ENCODE measurements at places on chromosomes 6 and 20.

DNA sequence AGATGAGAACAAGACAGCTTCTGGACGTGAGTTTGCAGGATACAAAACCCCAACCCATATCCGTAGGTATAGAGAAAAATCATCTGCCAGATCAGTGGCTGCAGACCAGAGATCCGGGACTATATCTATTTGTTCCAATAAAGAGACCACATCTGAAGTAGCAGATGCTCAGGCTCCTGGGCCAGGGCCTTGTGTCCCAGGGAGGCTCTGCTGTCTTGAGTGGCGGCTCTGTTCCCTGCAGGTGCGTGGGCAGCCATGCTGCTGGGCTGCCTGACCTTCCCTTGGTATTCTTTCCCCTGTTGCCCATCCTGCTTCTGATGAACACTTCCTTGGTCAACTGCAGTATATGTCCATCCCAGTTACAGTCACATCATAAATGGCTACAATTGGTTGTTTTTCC is 34.9 kb downstream of the ERMARD start:
- DNase-seq, result no peak

DNA sequence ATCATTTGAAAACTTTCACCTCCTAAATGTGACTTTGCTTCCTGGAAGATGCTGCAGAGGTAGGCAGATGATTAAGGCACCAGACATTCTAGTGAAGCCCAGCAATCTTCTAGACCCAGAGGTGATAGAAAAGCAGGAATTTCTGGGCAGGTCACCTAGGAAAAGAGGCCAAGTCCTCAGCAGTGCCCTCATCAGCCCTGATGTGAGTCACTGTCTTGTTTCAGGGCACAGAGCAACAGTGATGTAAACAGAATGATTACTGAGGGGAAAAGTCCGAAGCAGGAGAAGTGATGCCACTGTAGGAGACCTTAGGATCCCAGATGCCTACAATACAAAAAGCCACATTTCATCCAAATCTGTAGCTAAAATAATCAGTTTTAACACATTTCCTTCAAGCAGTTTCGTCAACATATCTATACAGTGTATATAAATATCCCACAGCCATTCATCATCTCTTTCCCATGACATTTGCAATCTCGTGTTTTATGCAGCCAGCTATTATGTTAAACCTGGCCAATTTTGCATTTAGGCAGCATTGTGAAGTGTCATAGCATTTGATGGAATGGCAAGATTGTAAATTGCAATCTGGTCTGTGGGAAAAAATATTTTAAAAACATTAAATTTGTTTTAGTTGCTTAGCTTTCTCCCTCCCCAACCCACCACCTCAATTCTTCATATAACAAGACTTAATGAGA is 401.2 kb upstream of the RNF217 start:
- no peak for DNase-seq

DNA sequence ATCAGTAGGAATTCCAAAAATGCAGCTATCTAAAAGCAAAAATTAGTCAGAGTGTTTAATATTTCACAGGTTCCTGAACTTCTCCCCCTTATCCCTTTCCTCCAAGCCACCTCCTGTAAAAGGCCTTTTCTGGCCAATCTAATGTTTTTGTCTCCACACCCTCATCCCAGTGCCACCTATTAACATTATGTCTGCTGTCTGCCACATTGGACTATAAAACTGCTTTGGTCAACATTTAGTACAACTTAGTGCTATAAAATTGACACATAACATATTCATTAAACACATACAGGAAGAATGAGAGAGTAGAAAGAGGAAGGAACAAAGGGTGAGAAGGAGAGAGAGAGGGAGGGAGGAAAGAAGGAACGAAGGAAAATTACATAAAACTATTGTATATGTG is 47.7 kb downstream of the MMUT start:
- no peak for DNase-seq

- peak; percentile 59 for DNase-seq
These were observed 189.0 kb upstream of the UST start for GRCh38 chr6:148557796-148558321.

- no peak for DNase-seq
These were observed 395.3 kb downstream of the MAFB start for GRCh38 chr20:40293740-40294139.

DNA sequence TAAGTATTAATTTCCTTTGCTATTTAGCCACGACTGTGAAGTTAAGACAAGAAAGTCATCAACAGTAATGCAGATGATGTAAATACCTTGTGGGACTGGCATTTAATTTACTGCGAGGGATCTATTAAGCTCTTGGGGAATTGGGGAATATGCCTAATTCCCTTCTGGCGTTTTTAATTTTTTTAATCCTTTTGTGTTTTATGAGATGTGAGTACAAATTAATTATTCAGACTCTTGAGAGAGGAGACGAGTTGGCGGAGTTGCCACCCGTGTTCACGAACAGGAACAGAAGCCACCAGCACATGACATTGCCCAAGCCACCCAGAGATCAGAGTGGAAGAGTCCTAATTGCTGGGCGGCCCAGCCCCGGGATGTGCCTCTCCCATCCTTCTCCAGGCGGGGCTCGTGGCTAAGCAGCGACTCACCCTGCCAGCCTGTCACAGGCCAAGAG is 533 bp upstream of the CRYBG1 start:
- DNase-seq, result no peak

DNA sequence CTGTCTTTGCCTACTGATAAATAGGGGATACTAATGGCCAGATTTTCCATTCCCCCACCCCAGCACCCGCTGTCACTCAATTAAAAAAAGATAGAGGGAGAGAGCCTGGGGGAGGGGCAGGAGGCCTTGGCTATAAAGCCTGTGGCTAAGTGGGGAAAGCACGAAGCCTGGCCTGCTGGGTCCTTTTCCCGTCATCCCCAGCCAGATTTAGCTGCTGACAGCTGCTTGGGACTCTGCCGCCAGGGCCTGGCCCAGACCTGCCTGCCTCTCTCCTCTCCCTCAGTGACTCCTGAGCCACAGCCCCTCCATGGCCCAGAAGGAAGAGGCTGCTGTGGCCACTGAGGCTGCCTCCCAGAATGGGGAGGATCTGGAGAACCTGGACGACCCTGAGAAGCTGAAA is at the start of gene APOBEC2:
TSS of gene APOBEC2 (plus strand) at position 162 of the 400 bp plus-strand sequence. CDS start at position 308, 146 bp downstream.
- no peak for DNase-seq

GRCh38 chr6:6556738-6557503 is 31.6 kb upstream of the LY86 start:
- peak; percentile 38 for DNase-seq

GRCh38 chr6:132934496-132934895 is 120.1 kb downstream of the RPS12 start:
- no peak for DNase-seq

- no peak for DNase-seq
These were observed 302.6 kb upstream of the MANEA start for GRCh38 chr6:95274686-95275235.

- DNase-seq, result peak; percentile 53
These were observed 642 bp downstream of the GZF1 start for GRCh38 chr20:23362392-23363256.

DNA sequence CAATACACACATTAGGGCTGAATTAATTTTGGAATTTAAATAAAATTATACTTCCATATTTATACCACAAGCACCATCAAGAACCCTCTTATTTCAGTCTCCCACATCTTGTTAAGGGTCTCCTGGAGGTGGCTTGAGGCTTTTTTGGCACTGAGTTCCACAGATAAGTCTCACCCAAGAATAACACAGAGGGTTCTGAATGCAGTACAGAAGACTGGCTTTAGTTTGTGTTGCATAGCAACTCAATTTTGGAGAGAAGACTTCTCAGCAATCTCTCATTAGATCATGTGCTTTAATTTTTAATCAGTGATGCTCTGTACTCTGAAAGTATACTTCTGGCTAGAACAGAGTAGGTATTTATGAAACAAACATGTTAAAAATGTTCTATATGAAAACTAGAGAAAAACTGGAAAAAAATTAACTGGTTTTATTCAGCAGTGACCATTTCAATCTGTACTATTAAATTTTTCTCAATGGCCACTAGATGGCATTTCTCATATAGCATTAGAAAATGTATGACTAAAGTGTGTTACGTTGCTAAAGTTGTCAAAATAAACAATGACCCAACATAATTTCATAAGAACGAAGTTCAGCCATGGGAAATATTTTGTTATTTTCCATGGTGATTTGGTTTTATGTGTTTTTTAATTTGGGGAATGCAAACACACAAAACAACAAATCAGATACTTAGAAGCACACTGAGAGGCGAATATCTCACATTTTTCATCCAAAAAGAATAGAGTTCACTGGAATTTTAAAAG is 32.7 kb upstream of the MAP7 start:
- peak; percentile 92 for DNase-seq

DNA sequence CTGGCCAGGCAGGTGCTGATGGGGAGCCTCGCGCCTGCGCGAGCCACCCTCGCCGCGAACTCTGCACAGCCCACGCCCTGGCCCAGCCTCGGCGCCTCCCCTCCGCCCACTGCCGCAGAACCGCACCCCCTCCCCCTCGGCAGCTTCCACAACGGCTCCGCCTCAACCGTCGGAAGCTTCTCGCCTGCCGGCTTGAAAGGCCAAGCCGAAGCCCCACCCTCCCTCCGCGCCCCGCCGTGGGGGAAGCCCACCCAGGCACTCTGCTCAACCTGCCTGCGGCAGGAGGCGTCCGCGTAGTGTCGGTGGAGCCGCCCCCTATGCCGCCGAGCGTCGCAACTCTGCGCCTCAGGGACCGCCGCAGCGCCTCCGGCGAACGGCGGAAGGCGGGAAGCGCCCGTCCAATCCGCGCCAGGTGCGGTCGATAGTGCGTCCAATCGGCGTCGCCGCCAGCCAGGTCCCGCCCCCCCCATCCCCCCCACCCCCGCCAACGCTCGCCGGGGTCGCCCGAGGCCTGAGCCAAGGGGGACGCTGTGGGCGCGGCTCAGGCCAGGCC is at the start of gene SYCP2:
TSS of gene SYCP2 (minus strand) at position 342 of the 553 bp plus-strand sequence. CDS start 11,224 bp downstream, outside the sequence.
- DNase-seq, result no peak

DNA sequence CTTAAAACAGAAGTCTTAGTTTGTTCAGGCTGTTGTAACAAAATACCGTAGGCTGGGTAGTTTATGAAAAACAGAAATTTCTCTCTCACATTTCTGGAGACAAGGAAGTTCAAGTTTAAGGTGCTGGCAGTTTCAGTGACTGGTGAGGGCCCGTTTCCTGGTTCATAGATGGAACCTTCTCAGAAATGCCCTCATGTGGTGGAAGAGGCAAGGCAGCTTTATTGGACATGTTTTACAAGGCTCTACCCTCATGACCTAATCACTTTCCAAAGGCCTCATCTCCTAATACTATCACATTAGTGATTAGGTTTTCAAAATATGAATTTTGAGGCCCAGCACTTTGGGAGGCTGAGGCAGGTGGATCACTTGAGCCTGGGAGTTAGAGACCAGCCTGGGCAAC is 2.4 kb downstream of the HEBP2 start:
- no peak for DNase-seq

DNA sequence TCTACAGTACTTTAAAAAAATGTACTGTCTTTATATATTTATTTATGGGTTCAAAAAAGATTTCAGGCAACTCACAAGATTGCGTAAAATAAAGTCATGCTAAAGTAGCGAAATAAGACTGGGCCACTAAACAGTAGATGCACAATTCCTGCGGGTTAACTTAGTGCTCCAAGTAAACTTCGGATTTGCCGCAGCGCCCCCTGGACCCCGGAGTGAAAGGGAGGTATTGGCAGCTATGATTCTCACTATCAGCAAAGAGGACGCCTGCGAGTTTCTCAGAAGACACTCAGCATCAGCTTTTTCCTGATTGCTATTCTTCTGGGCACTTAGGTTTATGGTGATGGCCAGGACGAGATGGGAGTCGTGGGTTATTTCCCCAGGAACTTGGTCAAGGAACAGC is 1.4 kb downstream of the OTOR start:
- no peak for DNase-seq

DNA sequence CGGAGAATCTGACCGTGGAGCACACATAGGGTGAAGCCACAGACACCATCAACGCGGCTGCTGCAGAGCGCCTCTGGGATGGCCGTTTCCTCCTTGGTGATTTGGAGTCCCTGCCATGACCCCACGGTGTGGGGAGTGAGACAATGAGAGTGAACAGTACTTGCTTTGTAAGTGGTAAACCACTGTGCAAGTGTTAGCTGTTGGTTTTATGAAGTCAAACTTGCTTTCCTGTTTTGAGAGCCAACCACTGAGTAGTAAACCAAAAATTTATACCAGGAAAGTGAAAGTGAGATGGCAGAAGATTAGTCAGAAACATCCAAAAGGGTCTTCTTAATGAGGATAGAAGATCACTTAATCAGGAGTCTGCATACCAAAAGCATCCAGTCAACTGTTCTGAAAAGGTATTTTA is 160.7 kb downstream of the FOXC1 start:
- DNase-seq, result peak; percentile 60

GRCh38 chr6:135261872-135262725 is 81.0 kb downstream of the MYB start:
- DNase-seq, result no peak

GRCh38 chr20:45913116-45913515 is 1.2 kb upstream of the PLTP start:
- peak; percentile 35 for DNase-seq

DNA sequence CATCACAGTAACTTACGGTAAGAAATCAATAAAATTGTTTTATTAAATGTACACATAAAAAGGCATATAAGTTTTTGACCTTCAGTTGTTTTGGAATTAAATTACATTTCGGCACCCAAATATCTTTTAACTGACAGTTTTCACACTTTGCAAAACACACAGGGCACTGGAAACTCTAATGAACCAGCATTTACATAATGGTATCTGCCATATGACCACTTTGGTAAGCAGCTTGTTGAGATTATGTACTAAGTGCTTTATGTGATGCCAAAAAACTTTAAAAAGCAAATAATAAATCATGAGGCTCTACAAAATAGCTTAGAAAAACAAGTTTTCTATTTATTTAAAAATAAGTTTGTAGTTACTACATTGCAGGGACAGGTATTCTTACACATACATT is 68.2 kb downstream of the IRAK1BP1 start:
- no peak for DNase-seq

DNA sequence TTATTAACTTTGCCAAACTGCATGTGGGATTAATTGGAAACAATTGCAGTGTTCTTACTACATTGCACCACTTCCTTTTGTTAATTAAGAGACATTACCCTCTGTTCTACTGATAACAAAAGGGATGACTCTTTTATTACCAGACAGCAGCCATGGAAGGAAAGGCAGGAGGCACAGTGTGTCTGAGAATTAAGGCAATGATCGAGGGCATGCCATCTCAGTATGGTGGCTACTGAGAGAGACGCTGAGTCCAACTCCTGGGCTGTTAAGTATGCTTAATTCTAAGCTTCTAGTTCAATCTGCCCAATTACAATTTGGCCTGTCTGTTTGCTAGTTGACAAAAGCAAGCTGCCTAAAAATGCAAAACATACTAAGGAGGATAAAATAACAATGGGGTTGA is 227.4 kb downstream of the PHACTR1 start:
- no peak for DNase-seq

GRCh38 chr20:43318755-43319297 is 129.1 kb upstream of the PTPRT start:
- no peak for DNase-seq

GRCh38 chr6:143160015-143160414 is 99.3 kb downstream of the AIG1 start:
- DNase-seq, result no peak

- DNase-seq, result peak; percentile 96
These were observed 10.7 kb downstream of the SDC4 start for GRCh38 chr20:45337367-45338120.

- no peak for DNase-seq
These were observed 1215.6 kb upstream of the MAP3K7 start for GRCh38 chr6:91802431-91802830.

- DNase-seq, result no peak
These were observed 5.8 kb upstream of the SGK1 start for GRCh38 chr6:134323698-134324097.

- DNase-seq, result no peak
These were observed 180.4 kb downstream of the BMP7 start for GRCh38 chr20:57086066-57086465.

- no peak for DNase-seq
These were observed 72.3 kb downstream of the ECT2L start for GRCh38 chr6:138868181-138868580.

Measured in iris pigment epithelial cell (primary cell).